AG08395 (cell line): ENCODE measurements at places on chromosomes 5 and 9.

DNA sequence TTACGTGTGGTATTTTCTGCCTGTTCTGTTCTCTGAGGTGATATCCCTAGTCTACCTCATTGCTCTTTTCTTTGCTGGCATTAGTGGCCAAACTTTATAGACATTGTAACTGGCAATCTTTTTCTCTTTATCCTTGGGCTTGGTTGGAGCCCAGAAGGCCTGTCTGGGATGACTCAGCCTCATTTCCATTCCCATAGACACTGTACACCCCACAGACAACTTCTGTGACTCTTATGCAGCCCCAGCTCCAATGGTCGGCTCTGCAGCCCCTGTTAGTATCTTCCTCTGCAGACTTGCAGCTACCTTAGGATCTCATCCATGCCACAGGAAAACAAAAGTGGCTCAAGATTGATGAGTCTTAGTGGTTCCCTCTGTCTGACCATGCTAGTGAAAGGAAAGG is 79.8 kb downstream of the CFAP95 start:
- peak; percentile 38 for DNase-seq

GRCh38 chr5:77356740-77357139 is 135.4 kb downstream of the WDR41 start:
- peak; percentile 15 for DNase-seq

DNA sequence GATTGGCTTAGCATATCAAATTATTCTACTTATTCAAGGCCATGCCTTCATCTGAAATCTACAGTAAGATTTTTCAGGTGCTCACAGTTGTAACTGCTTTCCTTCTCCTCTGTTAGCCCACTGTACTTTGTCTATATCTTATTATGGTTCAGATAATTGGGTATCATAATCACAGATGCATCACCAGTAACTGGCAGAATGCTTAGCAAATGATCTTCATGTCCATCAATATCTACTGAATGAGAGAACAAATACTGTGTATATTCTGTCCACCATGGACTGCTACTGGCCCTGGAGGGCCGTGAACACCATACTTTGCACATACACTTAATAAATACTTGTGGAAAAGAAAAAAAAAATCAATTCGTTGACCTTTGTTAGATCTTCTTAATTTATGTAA is 96.2 kb downstream of the MEF2C start:
- DNase-seq, result no peak

DNA sequence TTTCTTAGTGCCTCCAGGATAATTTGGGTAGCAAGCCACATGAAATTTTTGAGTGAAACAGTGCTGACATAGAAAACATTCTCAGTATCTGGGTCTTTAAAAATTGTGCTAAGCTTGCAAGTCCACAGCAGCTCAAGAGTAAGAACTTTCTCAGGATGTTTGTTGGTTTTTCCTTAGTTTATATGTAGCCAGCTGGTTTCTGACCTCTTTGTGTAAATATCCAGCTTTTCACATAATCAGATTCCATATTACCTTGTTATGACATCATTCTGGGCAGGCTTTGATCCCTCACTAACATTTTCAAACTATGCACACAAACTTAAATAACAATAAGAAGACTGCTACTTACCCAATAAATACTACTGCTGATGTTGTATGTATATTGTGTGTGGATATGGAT is 82.9 kb upstream of the VCAN start:
- DNase-seq, result no peak
